Muscle of back (tissue), 13 donors: ENCODE measurements at places on chromosomes 1 and 21. TPM values are rescaled to one million over a fixed set of nuclear protein-coding genes. Genes with fewer than 3 reads are reported as not detected.

GRCh38 chr1:227318016-227318852, at the start of gene CDC42BPA:
TSS of gene CDC42BPA (minus strand) at chr1:227318492. CDS start at chr1:227317182, 1,310 bp downstream.
- peak; percentile 87 for DNase-seq

GRCh38 chr1:102852613-102853012, 255.7 kb downstream of the COL11A1 start:
- peak; percentile 60 for DNase-seq

Gene FAM110D
- 0.87 TPM for polyA plus RNA-seq

Gene SPRR1A
- polyA plus RNA-seq, result not detected

- DNase-seq, result no peak
These were observed 9.8 kb downstream of the THAP3 start for GRCh38 chr1:6634371-6635052.
